Aorta (tissue), 5 donors: ENCODE measurements at places on chromosomes 16 and 17.

GRCh38 chr16:65833171-65833871, 533.2 kb upstream of the CDH5 start:
- H3K27ac ChIP-seq = no peak overlapping the region
- DNase-seq = no peak
- no peaks in the 10 kb centered on the region for H3K4me1 ChIP-seq
- H3K36me3 ChIP-seq = no peaks in the 10 kb centered on the region
- H3K27me3 ChIP-seq = no peaks in the 10 kb centered on the region

- no peak overlapping the region for H3K27ac ChIP-seq
- no peak for DNase-seq
- no peak overlapping the region for H3K4me3 ChIP-seq
- H3K36me3 ChIP-seq = peaks cover 7% of the 10 kb centered on the region
- no peaks in the 10 kb centered on the region for H3K4me1 ChIP-seq
Measured at GRCh38 chr17:37234106-37234505, 141.7 kb upstream of the C17orf78 start.

GRCh38 chr16:22007509-22008214, at the start of gene MOSMO:
Gene MOSMO (plus strand): TSS chr16:22008111. CDS start chr16:22008302, 191 bp downstream.
- H3K4me1 ChIP-seq = no peaks in the 10 kb centered on the region
- H3K27me3 ChIP-seq = no peaks in the 10 kb centered on the region
- H3K4me3 ChIP-seq = peak within 1 kb of the TSS; percentile 84
- no peaks in the 10 kb centered on the region for H3K36me3 ChIP-seq
- peak; percentile 94 for DNase-seq

- H3K4me1 ChIP-seq = no peaks in the 10 kb centered on the region
- H3K27me3 ChIP-seq = no peaks in the 10 kb centered on the region
- H3K27ac ChIP-seq = no peak overlapping the region
- H3K36me3 ChIP-seq = no peaks in the 10 kb centered on the region
Measured at GRCh38 chr16:9160551-9160911, 69.1 kb downstream of the HAPSTR1 start.

- no peaks in the 10 kb centered on the region for H3K4me1 ChIP-seq
- no peaks in the 10 kb centered on the region for H3K36me3 ChIP-seq
- DNase-seq = peak; percentile 85
- H3K4me3 ChIP-seq = no peak overlapping the region
- H3K27ac ChIP-seq = no peak overlapping the region
Measured at GRCh38 chr17:7184091-7184488, 4.9 kb upstream of the ASGR1 start.

GRCh38 chr16:88929091-88929445, 47.9 kb downstream of the CBFA2T3 start:
- H3K27me3 ChIP-seq = no peaks in the 10 kb centered on the region
- H3K4me1 ChIP-seq = no peaks in the 10 kb centered on the region
- no peaks in the 10 kb centered on the region for H3K36me3 ChIP-seq

DNA sequence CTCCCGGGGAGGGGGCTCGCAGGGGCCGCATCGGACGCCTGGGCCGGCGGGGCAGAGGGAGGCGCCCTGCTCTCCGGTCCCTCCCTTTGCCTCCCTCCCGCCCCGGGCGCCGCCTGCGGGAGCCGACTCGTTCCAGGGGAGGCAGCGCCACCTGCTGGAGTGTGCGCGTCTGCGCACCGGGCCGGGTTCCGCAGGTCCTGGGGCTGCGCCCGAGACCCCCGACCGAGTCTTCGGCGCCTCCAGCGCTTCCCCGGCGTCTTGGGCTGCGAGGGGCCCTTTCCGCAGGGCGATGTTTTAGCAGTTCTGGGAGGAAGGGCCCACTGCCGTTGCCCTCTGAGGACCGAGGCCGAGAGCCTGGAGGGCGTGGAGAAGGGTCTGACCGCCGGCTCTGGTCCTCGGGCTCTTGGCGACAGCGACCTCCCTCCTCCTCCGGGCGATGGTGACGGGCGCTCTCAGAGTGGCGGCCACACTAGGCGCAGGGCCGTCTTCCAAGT, 106.3 kb downstream of the SEC14L1 start:
- H3K27me3 ChIP-seq = no peaks in the 10 kb centered on the region
- no peaks in the 10 kb centered on the region for H3K4me1 ChIP-seq
- no peaks in the 10 kb centered on the region for H3K36me3 ChIP-seq
- DNase-seq = peak; percentile 96

GRCh38 chr17:16994631-16995030, 22.7 kb upstream of the TNFRSF13B start:
- no peaks in the 10 kb centered on the region for H3K4me1 ChIP-seq
- no peak for DNase-seq
- no peaks in the 10 kb centered on the region for H3K27me3 ChIP-seq
- H3K36me3 ChIP-seq = no peaks in the 10 kb centered on the region
- no peak overlapping the region for H3K4me3 ChIP-seq
- no peak overlapping the region for H3K27ac ChIP-seq

DNA sequence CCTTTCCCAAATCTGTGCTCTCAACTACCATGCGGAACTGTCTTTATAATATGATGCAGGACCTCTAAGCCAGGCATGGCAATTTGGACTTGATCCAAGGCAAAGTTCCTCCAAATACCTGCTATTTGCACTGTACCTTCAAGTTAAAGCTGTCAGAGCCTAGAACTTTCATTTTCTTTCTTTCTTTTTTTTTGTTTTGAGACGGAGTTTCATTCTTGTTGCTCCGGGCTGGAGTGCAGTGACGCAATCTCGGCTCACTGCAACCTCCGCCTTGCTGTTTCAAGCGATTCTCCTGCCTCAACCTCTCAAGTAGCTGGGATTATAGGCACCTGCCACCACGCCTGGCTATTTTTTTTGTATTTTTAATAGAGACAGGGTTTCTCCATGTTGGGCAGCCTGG, 51.7 kb downstream of the ARHGAP27 start:
- no peaks in the 10 kb centered on the region for H3K36me3 ChIP-seq
- no peak for DNase-seq
- H3K27ac ChIP-seq = no peak overlapping the region
- H3K4me1 ChIP-seq = no peaks in the 10 kb centered on the region
- H3K27me3 ChIP-seq = no peaks in the 10 kb centered on the region
- no peak overlapping the region for H3K4me3 ChIP-seq

- peaks cover 3% of the 10 kb centered on the region for H3K27me3 ChIP-seq
- no peaks in the 10 kb centered on the region for H3K4me1 ChIP-seq
- DNase-seq = no peak
- H3K27ac ChIP-seq = no peak overlapping the region
Measured at GRCh38 chr16:82533189-82533588, 93.6 kb upstream of the CDH13 start.

- H3K4me1 ChIP-seq = no peaks in the 10 kb centered on the region
- no peak overlapping the region for H3K4me3 ChIP-seq
- no peaks in the 10 kb centered on the region for H3K27me3 ChIP-seq
- DNase-seq = no peak
- no peaks in the 10 kb centered on the region for H3K36me3 ChIP-seq
Measured at GRCh38 chr16:86461037-86461436, 49.3 kb upstream of the FOXF1 start.

DNA sequence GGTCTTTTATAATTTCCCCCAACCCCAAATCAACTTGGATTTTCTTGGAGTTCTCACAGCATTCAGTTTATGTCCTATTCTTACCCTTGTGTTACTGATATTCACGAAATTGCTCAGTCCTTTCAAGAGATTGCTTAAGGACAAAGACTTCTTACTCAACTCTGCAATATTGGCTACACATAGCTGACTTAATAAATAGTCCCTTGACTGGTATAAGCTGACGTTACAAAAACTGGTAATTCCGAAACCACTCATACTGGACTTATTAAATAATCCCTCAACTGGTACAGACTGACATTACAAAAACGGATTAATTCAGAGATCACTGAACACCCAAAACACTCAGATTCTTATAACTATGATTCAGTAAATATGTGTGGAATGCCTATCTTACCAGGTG, 860 bp downstream of the TIGD7 start:
- H3K27ac ChIP-seq = no peak overlapping the region
- peaks cover 8% of the 10 kb centered on the region for H3K36me3 ChIP-seq

DNA sequence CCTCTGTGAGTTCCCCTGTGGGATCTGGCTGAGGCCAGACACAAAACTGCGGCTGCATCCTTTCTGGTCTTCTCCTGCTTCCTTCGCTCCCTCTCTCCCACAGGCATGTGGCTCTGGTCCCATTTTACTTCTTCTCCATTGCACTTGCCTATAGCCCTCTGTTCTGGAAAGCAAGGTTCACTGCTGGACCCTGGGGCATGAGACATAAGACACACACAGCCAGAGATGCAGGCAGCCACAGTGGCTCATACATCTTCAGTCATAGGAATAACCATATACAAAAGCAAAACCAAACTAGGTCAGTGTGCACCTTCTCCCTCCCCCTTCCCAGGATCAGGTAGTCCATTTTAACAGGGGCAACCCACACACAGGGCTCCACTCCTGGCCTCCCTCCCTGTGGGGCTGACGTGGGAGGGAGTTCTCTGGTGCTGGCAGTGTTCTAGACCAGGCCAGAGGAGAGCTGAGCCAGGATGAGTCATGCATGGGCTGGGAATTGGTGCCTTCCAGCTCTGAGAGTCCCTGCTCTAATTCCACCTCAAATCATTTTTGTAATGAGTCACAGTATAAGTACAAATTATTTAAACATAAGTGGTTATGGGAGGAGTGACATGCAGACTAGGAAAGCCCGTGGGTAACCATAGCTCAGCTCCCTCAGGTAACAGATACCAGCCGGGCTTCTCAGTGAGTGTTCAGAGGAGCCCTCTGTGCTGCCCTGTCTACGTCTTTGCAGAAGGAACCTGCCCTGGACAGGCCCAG, 58.0 kb downstream of the ASIC2 start:
- DNase-seq = peak; percentile 89
- H3K27ac ChIP-seq = peak overlapping the region; percentile 78
- H3K4me3 ChIP-seq = no peak overlapping the region
- H3K4me1 ChIP-seq = no peaks in the 10 kb centered on the region
- H3K27me3 ChIP-seq = no peaks in the 10 kb centered on the region

GRCh38 chr17:51611585-51611984, 351.2 kb downstream of the UTP18 start:
- H3K27me3 ChIP-seq = no peaks in the 10 kb centered on the region
- no peak for DNase-seq
- H3K27ac ChIP-seq = no peak overlapping the region
- no peak overlapping the region for H3K4me3 ChIP-seq

DNA sequence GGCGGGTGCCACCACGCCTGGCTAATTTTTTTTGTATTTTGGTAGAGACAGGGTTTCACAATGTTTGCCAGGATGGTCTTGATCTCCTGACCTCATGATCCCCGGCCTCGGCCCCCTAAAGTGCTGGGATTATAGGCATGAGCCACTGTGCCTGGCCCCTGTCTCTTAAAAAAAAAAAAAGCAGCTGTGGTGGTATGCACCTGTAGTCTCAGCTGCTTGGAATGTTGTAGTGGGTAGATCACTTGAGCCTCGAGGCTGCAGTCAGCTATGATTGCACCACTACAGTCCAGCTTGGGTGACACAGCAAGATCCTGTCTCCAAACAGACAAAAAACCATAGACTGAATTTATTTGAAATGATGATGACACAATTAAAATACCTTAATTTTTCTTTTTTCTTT, 24.3 kb downstream of the CDK12 start:
- no peak overlapping the region for H3K4me3 ChIP-seq
- no peak for DNase-seq
- H3K27me3 ChIP-seq = no peaks in the 10 kb centered on the region
